T-helper 17 cell (primary cell): ENCODE measurements at places on chromosomes 12 and 14. TPM values are rescaled to one million over a fixed set of nuclear protein-coding genes. Genes with fewer than 3 reads are reported as not detected.

The FLRT2 gene
- total RNA-seq = not detected

DNA sequence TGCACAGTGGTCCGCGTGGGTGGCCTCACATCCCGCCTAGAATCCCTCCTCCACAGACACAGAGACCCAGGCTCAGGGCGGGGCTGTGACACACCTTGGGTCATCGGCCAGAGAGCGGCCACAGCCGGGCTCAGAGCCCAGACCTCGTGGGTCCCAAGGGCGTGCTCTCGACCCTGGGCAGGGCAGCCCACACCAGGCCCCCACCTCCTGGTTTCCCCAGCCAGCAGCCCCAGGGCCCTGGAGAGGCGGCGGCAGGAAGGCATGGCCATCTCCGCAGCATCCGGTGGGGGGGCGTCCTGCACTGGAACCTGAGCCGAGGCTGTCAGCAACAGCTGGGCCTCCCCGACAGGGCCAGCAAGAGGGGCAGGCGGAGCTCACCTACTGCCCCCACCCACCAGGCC is 15.2 kb downstream of the JAG2 start:
- H3K27ac ChIP-seq = no peak overlapping the region
- no peak overlapping the region for H3K4me3 ChIP-seq
- no peak for DNase-seq
- H3K36me3 ChIP-seq = no peaks in the 10 kb centered on the region
- no peaks in the 10 kb centered on the region for H3K4me1 ChIP-seq
- no peaks in the 10 kb centered on the region for H3K27me3 ChIP-seq

- peaks cover 28% of the 10 kb centered on the region for H3K27me3 ChIP-seq
- no peak overlapping the region for H3K4me3 ChIP-seq
- DNase-seq = no peak
- H3K27ac ChIP-seq = no peak overlapping the region
- H3K4me1 ChIP-seq = peaks cover 9% of the 10 kb centered on the region
These were observed 10.8 kb downstream of the C14orf180 start for GRCh38 chr14:104590240-104590965.

- DNase-seq = no peak
- H3K27me3 ChIP-seq = peaks cover 11% of the 10 kb centered on the region
- H3K27ac ChIP-seq = no peak overlapping the region
These were observed 23.4 kb upstream of the NR2C1 start for GRCh38 chr12:95096852-95097251.

GRCh38 chr12:125110641-125111360 is 45.6 kb downstream of the AACS start:
- peaks cover 18% of the 10 kb centered on the region for H3K36me3 ChIP-seq
- H3K4me3 ChIP-seq = no peak overlapping the region
- H3K27me3 ChIP-seq = no peaks in the 10 kb centered on the region
- H3K27ac ChIP-seq = no peak overlapping the region

- DNase-seq = no peak
- H3K36me3 ChIP-seq = peaks cover 2% of the 10 kb centered on the region
- H3K4me1 ChIP-seq = peaks cover 24% of the 10 kb centered on the region
- no peaks in the 10 kb centered on the region for H3K27me3 ChIP-seq
These were observed 118.3 kb downstream of the NCOR2 start for GRCh38 chr12:124448955-124449622.

GRCh38 chr12:5258498-5258897 is 173.4 kb upstream of the NTF3 start:
- H3K36me3 ChIP-seq = no peaks in the 10 kb centered on the region
- H3K4me3 ChIP-seq = no peak overlapping the region
- DNase-seq = no peak
- no peaks in the 10 kb centered on the region for H3K4me1 ChIP-seq

DNA sequence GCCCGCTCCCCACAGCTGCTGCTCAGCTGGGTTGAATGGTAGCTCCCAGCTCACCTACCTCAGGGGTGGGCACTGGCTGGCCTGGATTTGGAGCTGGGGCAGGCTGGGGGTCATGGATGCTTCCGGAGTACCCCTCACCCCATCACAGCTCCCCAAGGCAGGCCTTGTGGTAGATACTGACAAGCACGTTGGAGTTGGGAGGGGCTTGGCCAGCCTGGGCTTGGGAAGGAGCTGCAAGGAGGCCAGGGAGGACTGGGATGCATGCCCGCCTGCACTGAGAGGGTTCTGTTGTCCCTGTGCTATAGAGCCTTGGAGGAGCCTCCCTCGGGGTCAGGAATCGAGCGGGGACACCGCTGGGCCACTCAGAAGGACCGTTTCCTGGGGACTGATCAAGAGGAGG is 14.2 kb downstream of the TMEM63C start:
- no peak overlapping the region for H3K27ac ChIP-seq
- H3K36me3 ChIP-seq = no peaks in the 10 kb centered on the region
- H3K4me3 ChIP-seq = no peak overlapping the region

DNA sequence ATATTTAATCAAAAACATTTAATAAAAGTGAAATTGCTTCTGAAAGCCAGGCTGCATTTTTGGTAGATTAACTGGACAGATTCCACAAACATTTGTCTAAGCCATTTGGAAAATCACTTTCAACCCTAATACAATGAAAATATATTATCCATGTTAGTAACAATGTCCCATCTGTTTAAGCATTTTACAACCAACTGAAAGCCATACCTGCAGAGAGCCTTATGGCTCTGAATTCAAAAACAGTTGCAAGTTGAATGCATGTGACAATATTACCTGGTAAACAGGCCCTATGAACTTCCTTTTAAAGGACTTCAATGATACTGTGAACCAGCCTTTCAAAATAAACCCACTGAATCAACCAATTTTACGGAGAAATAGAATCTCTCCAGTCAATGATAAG is 468.1 kb downstream of the BTG1 start:
- peaks cover 4% of the 10 kb centered on the region for H3K4me1 ChIP-seq
- H3K27ac ChIP-seq = no peak overlapping the region
- H3K4me3 ChIP-seq = no peak overlapping the region
- H3K36me3 ChIP-seq = peaks cover 2% of the 10 kb centered on the region
- DNase-seq = no peak

DNA sequence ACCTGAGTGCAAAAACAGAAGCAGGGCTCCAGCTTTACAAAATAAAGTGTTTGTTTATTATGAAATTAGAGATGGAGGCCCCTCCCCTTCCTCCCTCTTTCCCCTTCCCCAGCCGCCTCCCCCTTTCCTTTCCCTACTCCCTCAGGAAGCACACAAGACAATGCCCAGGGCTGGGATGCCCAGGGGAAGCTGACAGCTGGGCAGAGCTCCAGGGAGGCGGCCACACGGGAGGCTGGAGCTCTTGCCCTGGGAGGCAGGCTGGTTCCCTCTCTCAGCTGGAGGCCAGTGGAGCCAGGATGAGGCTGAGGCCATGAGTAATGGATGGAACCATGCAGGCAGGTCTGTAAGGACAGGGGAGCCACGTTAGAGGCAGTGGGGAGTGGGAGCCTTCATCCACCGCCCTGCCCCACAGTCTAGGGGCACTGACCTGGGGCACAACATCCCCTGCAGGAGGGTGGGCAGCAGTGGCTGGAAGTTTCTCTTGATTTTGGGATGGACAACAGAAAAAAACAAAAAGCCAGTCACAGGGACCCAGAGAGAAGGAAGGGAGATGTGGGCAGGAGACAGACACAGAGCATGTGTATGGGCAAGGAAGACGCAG is 5.1 kb downstream of the PSMB11 start:
- H3K27ac ChIP-seq = no peak overlapping the region
- no peak for DNase-seq
- peaks cover 7% of the 10 kb centered on the region for H3K36me3 ChIP-seq
- peaks cover 6% of the 10 kb centered on the region for H3K27me3 ChIP-seq
- H3K4me1 ChIP-seq = peaks cover 6% of the 10 kb centered on the region
- H3K4me3 ChIP-seq = peak overlapping the region; percentile 7

GRCh38 chr14:104882325-104882973 is 17.4 kb downstream of the CEP170B start:
- H3K36me3 ChIP-seq = no peaks in the 10 kb centered on the region
- peaks cover 3% of the 10 kb centered on the region for H3K4me1 ChIP-seq
- H3K27me3 ChIP-seq = no peaks in the 10 kb centered on the region
- no peak overlapping the region for H3K4me3 ChIP-seq
- DNase-seq = no peak

DNA sequence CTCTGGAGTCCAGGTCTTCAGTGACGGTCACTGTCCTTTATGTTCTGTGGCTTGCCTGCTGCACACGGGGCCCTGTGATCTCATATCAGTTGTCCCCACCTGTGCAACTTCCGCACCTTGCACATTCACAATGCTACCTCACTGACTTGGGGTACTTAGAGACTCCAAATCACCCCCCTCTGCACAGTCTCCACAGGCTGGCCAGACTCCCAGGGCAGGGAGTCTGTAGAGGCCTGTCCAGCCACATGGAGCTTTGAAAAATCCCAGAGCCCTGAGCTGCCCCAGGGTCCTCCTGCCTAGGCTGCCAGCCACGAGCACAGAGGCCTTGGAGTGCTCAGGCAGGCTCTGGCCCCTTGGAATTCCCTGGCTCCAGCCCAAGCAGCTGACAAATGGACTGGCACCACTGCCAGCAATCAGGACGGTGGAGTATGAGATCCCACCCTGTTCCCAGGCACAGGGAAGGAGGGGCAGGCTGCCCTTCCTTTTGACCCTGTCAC is 26.4 kb downstream of the CMKLR1 start:
- peaks cover 14% of the 10 kb centered on the region for H3K4me1 ChIP-seq
- H3K36me3 ChIP-seq = peaks cover 4% of the 10 kb centered on the region
- H3K4me3 ChIP-seq = no peak overlapping the region
- peaks cover 18% of the 10 kb centered on the region for H3K27me3 ChIP-seq
- DNase-seq = no peak

GRCh38 chr12:87813476-87814234 is 215.5 kb downstream of the C12orf50 start:
- no peaks in the 10 kb centered on the region for H3K36me3 ChIP-seq
- H3K27ac ChIP-seq = no peak overlapping the region
- H3K4me3 ChIP-seq = no peak overlapping the region
- no peak for DNase-seq

DNA sequence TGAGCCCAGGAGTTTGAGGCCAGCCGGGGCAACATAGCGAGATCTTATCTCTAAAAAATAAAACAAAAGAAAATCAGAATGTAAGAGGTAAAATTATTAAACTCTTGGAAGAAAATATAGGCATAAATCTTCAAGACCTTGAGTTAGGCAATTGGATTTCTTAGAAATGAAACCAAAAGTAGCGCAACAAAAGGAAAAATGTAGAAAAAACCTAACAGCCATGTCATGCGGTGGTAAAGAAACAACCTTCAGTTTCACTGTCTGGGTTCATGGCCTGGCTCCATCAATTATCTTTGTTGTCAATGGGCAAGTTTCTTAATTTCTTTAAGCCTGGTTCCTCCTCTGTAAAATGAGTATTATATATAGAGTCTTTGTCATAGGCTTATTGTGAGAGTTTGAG is 5.6 kb upstream of the GCH1 start:
- peak overlapping the region; percentile 88 for H3K27ac ChIP-seq
- no peak for DNase-seq
- no peaks in the 10 kb centered on the region for H3K36me3 ChIP-seq
- H3K27me3 ChIP-seq = no peaks in the 10 kb centered on the region
- peak overlapping the region; percentile 80 for H3K4me3 ChIP-seq
- peaks cover 7% of the 10 kb centered on the region for H3K4me1 ChIP-seq

DNA sequence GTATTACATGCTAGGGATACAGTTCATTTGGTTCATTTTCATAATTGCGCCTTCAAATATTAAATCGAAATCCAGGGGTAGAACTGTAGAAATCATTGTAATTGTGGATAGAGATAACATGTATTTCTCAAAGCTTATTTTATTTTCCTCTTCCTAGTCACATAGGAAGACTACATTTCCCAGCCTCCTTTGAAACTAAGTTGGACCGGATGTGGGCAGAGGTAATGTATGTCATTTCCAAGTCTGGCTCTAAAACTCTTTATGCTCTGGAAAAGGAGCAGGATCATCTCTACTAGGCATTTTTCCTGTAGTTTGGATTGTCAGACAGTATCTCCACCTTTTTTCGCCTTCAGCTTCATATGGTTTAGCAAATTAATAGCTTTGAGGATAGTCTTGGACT is 70.1 kb upstream of the CRY1 start:
- H3K4me1 ChIP-seq = no peaks in the 10 kb centered on the region
- no peak overlapping the region for H3K27ac ChIP-seq
- peaks cover 2% of the 10 kb centered on the region for H3K36me3 ChIP-seq
- no peak for DNase-seq

GRCh38 chr12:56932867-56933266 is 1.3 kb downstream of the SDR9C7 start:
- no peak for DNase-seq
- H3K36me3 ChIP-seq = peaks cover 2% of the 10 kb centered on the region
- no peak overlapping the region for H3K4me3 ChIP-seq
- peaks cover 11% of the 10 kb centered on the region for H3K4me1 ChIP-seq

DNA sequence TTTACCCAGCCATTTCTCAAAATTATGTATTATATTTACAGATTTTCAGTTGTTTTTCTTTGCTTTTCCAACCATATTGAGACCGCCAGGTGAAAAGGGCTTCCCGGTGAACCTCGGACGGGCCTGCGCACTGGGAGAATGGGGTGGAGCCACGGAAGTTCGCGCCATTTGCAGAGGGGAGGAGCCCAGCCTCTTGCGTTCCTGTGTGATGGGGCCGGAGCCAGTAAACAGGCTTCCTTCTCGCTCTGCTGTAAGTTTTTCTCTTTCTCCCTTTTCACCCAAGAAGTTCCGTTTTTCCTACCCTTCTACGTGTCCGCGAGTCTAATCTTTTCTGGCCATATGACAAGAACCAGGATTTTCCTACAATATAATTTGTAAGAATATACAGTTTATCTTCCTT is 1108.8 kb upstream of the SEL1L start:
- H3K27me3 ChIP-seq = no peaks in the 10 kb centered on the region
- H3K36me3 ChIP-seq = no peaks in the 10 kb centered on the region
- H3K4me3 ChIP-seq = no peak overlapping the region
- no peak for DNase-seq

The NXPH4 gene
- not detected for total RNA-seq

GRCh38 chr12:70948236-70948975 is 27.9 kb upstream of the PTPRR start:
- H3K4me1 ChIP-seq = no peaks in the 10 kb centered on the region
- no peaks in the 10 kb centered on the region for H3K27me3 ChIP-seq
- H3K36me3 ChIP-seq = no peaks in the 10 kb centered on the region
- no peak for DNase-seq

GRCh38 chr12:52024845-52025230 is 18.1 kb downstream of the TAMALIN start:
- DNase-seq = no peak
- H3K36me3 ChIP-seq = no peaks in the 10 kb centered on the region
- no peaks in the 10 kb centered on the region for H3K27me3 ChIP-seq

The GPR65 gene
- total RNA-seq = 14.9 TPM

The SUOX gene
- 2.2 TPM for total RNA-seq

DNA sequence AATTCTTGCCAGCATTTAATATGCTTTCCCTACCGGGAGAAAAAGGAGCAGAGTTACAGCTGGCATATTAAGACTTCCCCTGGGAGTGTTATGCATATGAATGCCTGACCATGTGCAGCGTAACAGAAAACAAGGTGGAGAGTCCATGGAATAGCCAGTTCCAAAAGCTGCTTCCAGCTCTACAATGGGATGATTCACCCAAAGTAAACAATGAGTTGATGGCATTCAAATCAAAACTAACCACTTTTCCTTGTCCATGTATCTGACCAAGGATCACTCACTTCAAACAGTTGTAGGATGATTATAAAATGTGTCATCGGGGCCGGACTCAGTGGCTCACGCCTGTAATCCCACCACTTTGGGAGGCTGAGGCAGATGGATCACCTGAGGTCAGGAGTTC is 48.1 kb upstream of the BICDL1 start:
- H3K4me1 ChIP-seq = no peaks in the 10 kb centered on the region
- H3K4me3 ChIP-seq = no peak overlapping the region
- no peaks in the 10 kb centered on the region for H3K36me3 ChIP-seq
- H3K27me3 ChIP-seq = peaks cover 5% of the 10 kb centered on the region

The AMDHD1 gene
- 0.47 TPM for total RNA-seq
